ENCODE measurements at places on chromosomes 6 and 20.

DNA sequence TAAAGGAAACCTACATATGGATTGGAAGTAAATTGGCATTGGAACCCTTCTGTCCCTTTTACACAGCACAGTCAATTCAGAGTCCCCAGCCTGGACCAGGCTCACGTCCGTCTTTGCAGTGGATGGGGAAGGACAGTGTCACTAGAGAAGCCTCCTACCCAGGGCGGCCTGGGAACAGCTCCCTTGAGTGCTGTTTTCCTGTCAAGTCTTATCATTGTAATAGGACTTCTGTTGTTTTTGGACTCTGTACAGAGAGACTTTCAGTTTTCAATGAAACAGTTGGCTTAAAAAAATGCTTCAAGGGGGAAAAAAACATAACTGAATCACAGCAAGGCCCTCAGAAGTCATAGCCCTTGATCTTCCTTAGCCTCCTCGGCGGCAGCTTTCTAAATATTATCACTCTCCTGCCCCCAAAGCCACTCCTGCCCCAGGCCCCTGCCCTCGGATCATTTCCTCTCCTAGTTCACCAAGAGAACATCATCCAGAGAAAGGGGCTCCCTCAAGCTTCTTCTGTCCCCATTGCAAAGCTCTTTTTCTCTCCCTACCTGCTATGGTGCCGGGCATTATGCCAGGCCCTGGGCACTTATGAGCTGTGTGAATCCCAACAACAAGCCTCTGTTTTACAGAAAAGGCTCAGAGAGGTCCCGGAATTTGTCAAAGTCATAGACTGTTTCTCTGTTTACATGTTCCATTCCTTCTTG is 37.8 kb upstream of the CNKSR3 start:
- DNase-seq: no peak

DNA sequence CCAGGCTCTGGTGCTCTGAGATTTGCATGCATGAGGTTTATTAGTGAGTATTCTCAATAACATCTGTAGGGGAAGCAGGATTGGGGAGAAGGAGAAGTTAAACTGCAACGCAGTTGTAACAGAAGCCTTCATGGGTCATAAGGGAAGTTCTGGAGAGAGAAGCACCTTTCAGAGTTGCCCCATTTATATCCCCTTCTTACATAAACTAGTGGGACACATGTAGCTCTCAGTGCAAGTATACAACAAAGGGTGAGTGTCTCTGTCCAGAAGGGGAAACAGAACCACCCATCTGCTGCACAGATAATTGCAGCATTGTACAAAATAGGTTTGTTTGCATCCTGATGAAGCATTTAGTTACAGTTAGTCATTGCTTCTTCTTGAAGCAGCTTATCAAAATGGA is 4.3 kb upstream of the ADGB start:
- DNase-seq: no peak

DNA sequence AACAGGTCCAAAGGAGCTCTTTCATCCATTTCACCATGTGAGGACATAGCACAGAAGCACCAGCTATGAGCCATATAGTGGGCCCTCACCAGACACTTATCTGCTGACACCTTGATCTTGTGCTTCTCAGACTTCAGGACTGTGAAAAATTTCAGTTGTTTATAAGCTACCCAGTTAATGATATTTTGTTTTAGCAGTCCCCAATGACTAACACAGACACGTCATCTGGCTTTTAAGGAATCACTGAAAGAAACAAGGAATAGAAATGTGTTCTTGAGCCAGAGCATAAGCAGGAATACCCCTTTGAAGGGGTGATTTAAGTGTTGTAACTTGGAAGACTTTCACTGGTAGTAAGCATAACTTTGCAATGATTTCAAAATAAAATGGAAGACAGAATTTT is 214.7 kb upstream of the PTCHD4 start:
- no peak for DNase-seq

GRCh38 chr20:32564921-32565734 is 20.0 kb downstream of the NOL4L start:
- no peak for DNase-seq

- DNase-seq: no peak
Observed at GRCh38 chr6:37507690-37508421, 8.2 kb upstream of the CCDC167 start.

DNA sequence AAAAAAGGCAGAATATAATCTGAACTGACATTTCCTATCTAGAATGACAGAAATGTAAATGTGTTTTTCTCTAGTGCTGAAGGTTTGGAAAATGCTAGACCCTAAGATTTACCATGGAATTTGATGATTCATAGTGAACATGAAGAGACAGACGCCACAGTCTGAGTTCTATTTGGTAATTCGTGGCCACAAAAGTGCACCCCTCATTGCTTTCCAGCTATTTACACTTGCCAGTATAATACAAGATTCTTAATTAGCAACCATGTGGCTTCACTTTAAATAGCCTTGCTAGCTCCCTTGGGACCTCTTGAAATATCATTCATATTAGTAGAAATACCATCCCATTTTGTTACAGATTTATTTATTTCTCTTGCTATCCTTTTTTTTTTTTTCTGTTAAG is 636.8 kb downstream of the PRKN start:
- DNase-seq: no peak

- no peak for DNase-seq
Observed at GRCh38 chr6:169190144-169190584, 63.5 kb downstream of the THBS2 start.

DNA sequence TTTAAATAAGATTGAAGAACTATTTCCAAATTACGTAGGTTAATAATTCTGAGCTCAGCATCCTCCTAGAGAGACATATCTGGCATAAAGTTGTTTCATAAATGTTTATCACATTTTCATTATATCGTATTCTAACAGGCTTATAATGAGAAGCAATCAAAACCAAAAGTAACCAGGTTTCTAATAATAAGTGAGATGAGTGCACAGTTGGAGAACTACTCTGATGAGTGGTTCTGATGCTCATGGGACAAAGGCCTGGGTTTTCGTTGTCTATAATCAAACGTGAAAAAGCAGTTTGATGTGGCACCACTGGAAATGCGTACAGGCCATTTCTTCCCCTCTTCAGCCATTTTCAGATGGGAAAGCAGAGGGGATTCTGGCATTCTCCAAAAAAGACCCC is 4.7 kb upstream of the SERPINB6 start:
- DNase-seq: no peak

- no peak for DNase-seq
Observed at GRCh38 chr6:13334953-13335352, 6.6 kb upstream of the TBC1D7 start.

- DNase-seq: no peak
Observed at GRCh38 chr6:133955582-133956415, 2.8 kb downstream of the TBPL1 start.

DNA sequence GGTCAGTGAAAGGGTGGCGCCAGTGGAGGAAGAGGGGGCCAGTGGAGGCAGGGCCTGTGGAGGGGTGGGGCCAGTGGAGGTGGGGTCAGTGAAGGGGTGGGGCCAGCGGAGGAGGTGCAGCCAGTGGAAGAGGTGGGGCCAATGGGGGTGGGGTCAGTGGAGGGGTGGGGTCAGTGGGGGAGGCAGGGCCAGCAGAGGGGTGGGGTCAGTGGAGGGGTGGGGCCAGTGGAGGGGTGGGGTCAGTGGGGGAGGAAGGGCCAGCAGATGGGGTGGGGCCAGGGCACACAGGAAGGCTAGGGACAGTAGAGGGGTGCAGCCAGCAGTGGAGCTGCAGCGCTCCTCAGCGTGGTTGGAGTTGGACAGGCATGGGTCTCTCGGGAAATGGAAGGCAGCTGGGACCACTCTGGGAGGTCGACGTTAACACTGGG is 18.7 kb downstream of the ADRM1 start:
- peak; percentile 88 for DNase-seq

- no peak for DNase-seq
Observed at GRCh38 chr6:104541411-104541810, 318.3 kb downstream of the HACE1 start.

Measured in iPS-NIHi11 (cell line).